ENCODE measurements at places on chromosomes 11 and 22.

- no peak for DNase-seq
Observed at GRCh38 chr11:105618343-105618955, 8.6 kb downstream of the GRIA4 start.

- DNase-seq, result no peak
Observed at GRCh38 chr11:64224891-64225607, 937 bp downstream of the TRPT1 start.

DNA sequence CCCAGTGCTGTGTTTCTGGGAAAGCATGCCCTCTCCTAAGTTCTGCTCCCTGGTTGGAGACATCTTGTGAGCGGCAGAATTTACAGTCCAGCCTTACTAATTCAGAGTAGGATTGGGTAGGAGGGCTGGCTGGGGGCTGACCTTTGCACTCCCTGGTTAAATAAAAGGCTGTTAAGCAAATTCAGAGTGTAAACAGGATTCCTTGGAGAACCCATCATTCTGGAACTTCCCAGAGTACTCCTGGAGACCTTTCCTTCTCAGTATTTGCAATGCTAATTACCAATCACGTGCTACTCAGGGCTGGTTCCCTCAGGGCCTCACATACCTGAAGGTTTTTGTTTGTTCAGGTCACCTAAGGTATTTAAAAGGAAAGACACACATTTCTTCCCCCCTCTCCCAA is 340.2 kb downstream of the TBC1D22A start:
- no peak for DNase-seq

GRCh38 chr11:100637706-100638105 is 49.4 kb upstream of the ARHGAP42 start:
- DNase-seq, result no peak

DNA sequence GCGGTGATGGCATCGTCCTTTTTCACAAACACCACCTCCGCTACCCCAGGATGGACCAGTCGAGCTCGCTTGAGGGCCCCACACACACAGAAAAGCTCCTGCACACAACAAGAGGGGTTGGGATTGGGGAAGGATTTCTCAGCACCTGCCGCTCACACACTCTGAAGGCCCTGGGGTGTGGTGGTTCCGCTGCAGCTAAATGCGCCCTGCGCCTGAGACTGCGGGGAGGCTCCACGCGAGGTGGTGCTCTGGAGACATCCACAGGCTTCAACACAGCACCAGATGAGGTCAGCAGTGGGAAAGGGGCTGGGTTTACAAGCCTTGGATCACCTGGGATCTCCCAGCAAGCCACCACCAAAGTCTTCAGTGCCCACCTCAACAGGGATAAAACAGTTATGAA is 22.7 kb downstream of the POLDIP3 start:
- DNase-seq, result no peak

DNA sequence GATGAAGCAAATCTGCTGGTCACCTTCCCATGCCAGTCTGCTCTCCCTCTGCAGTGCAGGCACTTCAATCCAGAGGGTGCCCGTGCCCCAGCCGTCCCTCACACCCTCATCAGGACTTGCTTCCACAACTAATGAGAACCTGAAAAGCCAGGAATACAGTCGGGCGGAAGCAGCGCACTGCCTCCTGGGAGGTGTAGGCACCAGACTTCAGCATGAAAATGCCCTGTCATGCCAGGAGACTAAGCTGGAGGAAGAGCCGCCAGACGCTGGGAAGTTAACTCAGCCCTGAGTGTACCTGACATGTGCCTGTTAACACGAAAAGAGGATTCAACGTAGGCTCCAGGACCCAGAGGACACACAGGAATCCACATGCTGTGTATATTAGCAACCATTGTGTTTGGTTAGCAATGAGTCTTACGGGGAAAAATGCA is 40.1 kb upstream of the FLI1 start:
- DNase-seq, result no peak

DNA sequence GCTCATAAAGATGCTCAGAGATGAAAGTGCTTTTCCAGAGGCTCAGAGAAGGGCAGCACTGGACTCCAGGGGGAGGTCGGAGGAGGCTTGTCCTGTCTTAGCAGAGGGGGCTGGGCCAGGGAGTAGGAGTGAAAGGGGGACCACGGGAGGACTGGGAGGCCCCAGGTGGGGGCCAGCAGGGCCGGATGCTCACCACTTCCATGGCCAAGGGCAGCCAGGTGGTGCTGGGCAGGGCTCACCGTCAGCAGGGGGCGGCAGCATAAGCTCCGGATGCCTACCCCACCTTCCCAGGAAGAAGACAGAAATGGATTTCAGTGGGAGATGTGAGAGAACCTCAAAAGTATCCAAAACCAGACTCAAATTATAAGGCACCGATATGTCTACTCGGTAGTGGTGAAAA is 11.0 kb downstream of the RAB36 start:
- no peak for DNase-seq

DNA sequence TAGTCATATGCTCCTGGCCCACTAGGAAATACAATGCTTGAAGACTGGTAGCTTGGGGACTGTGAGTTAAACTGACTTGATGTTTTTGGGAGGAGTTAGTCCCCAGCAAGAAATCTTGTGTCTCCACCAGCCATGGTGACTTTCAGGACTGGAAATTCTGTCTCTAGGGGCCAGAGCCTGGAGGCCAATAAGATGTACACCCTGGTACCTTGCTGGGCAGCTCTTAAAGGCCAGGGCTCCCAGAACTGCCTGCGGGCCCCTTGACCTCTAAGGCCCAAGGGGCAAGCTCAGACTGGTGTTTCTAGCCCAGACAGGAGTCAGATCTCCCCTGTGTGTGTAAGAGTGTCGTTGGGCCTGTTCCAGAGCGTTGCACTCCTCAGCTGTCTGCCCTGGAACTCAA is 128.7 kb upstream of the C11orf58 start:
- no peak for DNase-seq

DNA sequence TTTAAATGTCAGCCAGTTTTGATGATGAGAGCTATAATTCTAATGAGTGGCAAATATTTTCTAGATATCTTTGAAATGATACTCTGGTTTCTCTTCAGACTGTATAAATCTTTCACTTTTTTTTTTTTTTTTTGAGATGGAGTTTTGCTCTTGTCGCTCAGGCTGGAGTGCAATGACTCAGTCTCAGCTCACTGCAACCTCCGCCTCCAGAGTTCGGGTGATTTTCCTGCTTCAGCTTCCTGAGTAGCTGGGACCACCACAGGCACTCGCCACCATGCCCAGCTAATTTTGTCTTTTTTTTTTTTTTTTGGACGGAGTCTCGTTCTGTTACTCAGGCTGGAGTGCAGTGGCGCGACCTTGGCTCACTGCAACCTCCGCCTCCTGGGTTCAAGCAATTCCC is 113.6 kb downstream of the TEAD1 start:
- DNase-seq, result no peak

All from NCI-H1436 (cell line).